ENCODE measurements at places on chromosomes 13 and 19.

- DNase-seq, result no peak
These were observed 1.1 kb upstream of the ZNF444 start for GRCh38 chr19:56139847-56140582.

DNA sequence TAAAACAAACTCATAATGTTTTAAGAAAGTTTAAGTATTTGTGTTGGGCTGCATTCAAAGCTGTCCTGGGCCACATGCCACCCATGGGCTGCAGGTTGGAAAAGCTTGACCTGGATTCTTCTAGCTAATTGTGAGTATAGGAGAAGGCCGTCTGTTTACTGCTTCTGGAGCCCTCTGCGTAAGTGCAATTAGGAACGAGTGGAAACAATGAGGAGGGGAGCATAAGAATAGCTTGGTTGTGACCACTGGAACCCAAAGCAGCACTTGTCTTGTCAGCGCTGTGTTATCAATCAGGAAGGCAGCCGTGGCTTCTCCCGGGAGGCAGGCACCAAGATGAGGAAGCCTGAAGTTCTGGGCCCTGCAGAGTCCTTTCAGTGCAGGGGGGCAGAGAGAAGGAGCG is 110.4 kb upstream of the MBNL2 start:
- no peak for DNase-seq

- DNase-seq, result no peak
These were observed 1.9 kb downstream of the NHLRC3 start for GRCh38 chr13:39040206-39040605.

DNA sequence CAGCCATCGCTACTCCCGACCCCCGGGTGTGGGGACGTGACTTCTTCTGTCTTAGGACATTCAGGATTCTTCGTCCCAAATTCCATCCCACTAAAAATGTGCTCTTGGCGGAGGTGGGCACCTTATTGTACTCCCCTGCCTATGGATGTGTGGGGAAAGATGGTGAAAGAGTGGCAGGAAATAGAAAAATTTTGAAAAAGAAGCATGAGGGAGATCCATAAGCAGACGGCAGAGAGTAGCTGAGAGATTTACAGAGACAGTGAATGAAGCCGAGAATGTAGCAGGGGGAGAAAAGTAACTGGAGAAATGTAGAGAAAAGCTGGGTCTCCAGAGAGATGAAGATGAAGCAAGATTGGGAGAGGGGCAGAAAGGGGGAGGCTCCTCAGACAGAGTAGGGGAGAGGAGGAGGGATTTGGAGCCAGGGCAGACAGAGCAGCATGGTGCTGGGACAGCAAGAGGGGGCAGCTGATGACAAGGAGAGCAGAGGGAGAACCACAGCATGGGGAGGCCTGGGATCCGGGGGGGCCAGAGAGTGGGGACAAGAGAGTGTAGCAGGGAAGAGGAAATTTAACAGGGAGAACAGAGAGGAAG is 843 bp downstream of the ZNF610 start:
- DNase-seq, result no peak

DNA sequence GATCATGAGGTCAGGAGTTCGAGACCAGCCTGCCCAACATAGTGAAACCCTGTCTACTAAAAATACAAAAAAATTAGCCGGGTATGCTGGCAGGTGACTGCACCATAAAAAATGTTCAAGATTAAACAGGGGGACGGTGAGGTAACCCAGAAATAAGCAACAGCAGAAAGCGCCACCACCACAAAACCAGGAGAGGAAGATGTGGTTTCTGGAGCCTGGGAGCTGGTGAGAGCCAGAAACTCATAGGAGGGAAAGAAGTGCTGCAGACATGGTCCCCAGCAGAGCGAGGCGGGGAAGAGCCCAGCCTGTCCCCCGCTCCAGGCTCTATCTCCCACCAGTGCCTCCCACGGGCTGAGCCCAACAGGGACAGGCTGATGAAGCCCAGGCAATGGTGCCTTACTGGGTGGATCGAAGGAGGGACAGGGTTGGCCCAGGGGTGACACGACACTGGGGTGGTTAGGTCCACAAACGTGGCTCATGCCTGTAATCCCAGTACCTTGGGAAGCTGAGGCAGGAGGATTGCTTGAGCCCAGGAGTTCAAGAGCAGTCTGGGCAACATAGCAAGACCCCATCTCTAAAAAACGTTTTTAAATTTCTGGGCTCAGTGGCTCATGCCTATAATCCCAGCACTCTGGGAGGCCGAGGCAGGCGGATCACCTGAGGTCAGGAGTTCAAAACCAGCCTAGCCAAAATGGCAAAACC is 19.0 kb downstream of the SPC24 start:
- DNase-seq, result no peak

DNA sequence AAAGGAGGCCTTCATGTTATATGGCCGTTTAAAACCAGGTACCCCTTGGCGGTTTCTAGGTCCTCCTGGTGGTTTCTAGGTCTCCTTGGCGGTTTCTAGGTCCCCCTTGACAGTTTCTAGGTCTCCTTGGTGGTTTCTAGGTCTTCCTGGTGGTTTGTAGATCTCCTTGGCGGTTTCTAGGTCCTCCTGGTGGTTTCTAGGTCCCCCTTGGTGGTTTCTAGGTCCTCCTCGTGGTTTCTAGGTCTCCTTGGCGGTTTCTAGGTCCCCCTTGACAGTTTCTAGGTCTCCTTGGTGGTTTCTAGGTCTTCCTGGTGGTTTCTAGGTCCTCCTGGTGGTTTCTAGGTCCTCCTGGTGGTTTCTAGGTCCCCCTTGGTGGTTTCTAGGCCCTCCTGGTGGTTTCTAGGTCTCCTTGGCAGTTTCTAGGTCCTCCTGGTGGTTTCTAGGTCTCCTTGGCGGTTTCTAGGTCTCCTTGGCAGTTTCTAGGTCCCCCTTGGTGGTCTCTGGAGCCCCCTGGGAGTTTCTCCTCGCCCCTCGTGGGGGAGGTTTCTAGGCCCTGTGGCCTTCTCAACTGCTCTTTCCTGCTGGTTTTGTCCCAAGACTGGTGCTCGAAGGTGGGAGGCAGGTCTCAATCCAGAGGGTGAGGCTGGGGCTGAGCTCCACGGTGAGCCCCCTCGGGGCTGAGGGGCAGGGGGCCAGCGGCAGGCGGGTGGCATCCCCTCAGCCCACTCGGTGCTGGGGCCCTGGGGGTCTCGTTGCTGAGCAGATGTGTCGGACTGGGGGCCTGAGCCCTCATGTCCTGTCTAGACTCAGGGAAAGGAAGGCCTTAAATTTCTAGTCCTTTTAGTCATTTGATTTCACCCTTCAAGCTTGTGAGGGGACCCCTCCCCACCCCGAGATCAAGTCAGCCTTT is 8.0 kb downstream of the HCN2 start:
- DNase-seq, result no peak

DNA sequence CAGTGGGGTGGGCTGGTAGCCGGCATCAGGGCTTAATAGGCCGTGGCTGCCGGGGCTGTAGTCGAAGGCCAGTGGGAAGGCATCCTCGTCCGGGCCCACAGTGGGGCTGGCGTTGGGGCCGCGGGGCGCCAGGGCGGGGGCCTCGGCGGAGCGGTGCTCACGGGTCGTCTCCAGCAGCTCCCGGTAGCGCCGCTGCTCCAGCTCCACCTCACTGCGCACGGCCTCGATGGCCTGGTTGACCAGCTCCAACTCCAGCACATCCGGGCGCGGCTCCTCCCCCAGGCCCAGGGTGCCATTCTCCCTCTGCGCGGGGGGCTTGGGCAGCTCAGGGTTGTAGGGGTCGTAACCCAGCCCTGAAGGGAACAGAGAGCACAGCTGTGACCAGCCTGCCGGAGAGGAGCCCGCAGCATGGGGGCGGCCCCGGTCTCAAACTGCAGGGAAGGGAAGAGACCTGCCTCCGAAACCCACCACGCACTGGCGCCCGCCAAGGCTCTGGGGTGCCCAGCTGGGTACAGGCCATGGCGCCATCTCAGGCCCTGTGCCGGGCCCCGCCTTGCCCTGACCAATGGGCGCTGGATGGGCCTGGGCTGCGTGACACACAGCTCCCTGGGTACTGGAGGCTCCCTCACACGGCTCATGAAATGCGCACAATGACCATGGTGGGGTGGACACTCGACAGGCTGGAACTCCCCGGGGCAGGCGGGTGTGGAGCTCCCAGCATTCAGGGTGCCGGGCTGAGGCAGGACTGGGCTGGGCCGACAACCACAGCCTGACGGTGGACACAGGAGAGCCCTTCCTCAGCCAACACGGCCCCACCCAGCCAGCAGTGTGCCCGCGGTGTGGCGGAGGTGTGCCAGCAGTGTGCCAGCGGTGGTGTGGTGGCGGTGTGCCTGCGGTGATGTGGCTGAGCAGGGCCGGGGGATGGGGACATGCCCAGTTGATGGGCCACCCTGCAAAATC is 16.5 kb upstream of the ATP8B3 start:
- DNase-seq, result no peak

- no peak for DNase-seq
These were observed 22.7 kb downstream of the EPN1 start for GRCh38 chr19:55697698-55698097.

GRCh38 chr19:5057860-5058259 is 88.9 kb downstream of the KDM4B start:
- DNase-seq, result no peak

GRCh38 chr19:10045371-10045770 is 32.1 kb downstream of the RDH8 start:
- no peak for DNase-seq

DNA sequence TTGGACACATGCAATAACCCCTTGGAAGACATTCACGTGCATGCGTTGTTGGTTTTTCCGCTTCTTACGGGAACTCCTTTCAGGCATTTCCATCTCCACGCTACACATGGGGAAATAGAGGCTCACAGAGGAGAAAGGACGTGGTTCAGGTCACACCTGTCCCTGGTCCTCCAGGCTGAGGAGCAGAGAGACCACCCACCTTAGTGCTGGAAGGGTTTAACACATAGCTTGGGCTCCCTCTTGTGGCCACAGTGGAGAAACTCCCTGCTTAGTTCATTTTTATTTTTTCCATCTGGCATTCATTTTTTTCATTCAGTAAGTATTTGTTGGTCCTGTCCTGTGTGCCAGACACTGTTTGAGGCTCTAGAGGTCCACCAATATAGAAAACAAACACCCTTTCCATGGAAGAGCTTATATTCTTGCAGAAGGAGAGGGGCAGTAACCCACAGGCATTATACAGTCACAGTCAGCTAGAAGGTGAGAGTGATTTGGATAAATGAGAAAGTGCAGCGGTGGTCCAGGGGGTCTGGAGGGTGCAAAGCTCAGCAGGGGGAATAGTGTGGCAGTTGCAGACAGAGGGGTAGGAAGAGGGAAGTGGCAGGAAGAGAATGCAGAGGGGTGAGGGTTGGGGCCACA is 24.2 kb upstream of the TTYH1 start:
- peak; percentile 25 for DNase-seq

- DNase-seq, result no peak
These were observed 350.9 kb upstream of the TMTC4 start for GRCh38 chr13:101025519-101025918.

DNA sequence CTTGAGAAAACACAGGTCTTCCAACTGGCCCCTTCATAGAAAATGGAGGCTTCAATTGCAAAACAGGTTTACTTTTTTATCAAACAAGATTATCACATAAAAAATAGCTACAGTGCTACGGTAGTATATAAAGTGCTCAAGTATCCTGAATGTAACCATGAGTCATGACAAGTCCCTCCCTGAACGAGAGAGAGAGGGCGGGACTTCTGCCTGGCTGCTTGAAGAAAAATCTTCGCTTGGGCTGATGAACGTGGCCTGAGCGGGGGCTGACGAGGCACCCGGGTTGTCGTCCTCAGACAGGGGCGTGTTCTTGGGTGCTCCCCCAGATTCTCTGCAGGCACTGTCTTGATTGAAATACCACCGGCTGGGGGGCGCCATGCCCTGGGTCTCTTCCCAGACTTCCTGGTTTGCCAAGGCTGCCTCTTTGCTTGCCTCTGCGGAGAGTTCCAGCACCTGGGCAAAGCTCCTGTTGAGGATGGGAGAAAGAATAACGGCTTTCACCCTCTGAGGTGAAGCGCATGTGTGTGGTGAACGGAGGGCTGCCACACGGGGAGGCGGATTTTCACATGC is 23.2 kb upstream of the CPAMD8 start:
- no peak for DNase-seq

DNA sequence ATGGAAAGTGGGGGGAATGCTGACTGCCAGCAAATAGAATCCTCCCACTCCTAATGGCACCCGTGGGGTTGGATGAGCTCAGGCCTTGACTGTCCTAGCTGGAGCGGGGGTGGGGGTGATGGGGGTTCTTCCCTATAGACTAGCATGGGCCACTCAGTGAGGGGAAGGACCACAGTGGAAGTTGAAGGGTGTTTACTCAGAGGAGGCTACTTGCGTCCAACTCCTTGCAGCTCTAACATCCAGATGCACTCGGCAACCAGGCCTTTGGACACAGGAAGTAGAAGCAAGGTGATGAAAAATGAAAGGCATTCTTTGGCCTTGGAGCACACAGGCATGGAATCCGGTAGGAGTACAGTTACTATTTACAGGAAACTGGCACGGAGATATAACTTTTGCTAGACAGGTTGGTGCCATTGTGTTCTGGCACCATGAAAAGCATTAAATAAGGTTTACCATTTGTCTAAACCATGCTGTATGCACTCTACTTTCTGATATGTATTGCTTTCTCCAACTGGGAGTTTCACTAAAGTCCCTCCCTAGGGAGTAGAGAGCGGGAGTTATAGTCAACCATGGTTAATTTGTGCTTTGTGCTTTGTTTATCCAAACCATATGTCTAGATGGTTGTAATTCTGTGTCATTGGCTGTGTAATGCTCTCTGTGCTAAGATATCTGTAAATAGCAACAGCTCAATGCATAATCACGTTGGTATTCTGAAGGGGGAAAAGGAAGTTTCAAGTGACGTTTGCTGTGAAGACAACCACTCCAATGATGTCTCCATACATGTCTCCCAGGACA is 125.3 kb downstream of the TSHZ3 start:
- DNase-seq, result no peak

Data from NK-92 treated with Interleukin-12 subunit alpha and Interleukin-12 subunit beta, amount 100 ng/mL, for 24 hours (cell line).